ENCODE measurements at places on chromosomes 5 and 9.

- DNase-seq = no peak
Measured at GRCh38 chr9:318646-319045, 104.0 kb downstream of the DOCK8 start.

- no peak for DNase-seq
Measured at GRCh38 chr9:130445268-130445983, 665 bp downstream of the ASS1 start.

DNA sequence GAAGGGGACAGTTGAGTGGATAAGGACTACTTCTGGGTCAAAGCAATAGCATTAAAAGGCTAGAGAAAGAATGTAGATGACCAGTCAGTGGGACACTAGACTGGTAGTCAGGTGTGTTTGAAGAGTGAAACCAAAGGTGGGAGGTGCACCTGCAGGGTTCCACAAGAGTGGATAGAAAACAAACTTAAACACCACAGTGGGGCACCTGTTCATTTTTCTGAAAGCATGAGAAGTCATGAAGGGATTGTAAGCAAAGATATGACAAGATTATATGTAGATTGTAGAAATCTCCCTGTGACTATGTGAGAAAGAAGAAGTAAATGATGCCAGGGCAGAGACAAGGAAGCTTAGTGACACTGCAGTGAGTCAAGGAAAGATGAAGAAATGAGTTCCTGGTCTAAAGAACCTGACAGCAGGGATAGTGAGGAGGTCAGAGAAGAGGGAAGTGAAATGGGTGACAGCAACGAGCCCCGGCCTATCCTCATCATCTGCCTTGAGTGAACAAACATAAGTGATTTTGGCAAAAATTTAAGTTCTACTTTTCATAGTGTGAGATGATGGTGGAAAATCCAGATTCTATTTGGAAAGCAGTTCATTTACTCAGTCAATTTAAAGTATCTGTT is 296.9 kb downstream of the TLE4 start:
- DNase-seq = no peak

DNA sequence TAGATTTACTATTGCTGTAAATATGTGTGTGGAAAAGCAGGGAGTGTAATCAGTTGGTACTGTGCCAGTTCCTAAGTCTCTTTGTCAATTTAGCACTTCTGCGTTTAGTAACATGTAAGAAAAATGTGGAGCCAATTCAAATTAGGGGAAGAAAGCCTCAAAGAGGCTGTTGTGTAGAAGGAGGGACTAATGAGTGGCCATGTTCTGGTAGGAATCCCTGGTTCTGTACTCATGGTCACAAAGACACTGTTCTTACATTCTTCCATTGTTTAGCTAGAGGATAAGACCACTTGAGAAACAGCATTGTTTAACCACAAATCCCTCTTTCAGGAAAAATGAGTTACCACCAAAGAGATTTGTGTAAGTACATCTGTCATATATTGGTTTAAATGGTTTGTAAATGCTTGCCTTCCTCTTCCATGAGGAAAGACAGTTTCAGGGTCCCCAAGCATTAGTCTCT is 14.9 kb downstream of the ARHGEF28 start:
- no peak for DNase-seq

- no peak for DNase-seq
Measured at GRCh38 chr9:4837261-4838188, 44.8 kb downstream of the RCL1 start.

GRCh38 chr5:149667084-149667828 is 62.9 kb upstream of the PPARGC1B start:
- peak; percentile 10 for DNase-seq

GRCh38 chr5:122756264-122756911 is 18.5 kb upstream of the SNX2 start:
- DNase-seq = no peak

- DNase-seq = no peak
Measured at GRCh38 chr5:173823721-173824567, 64.2 kb upstream of the CPEB4 start.

DNA sequence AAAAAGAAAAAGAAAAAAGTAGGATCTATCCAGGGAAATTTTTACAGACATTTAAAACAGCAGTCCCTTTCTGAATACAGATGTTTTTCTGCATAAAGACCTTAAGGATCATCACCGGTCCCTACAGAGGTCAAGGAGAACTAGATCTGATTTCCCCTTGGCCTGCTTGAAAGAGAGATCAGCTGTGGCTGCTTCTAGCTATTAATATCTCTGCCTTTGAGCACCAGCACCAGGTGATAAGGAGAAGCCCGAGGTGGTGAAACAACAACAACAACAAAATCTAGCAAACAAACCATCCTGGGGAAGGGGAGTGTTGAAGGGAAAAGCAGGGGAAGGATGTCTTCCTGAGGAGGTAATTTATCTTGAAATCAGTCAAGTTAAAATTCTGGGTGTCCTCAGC is 42.1 kb downstream of the ZNF366 start:
- no peak for DNase-seq

GRCh38 chr5:156582193-156582598 is 255.2 kb downstream of the SGCD start:
- DNase-seq = no peak

DNA sequence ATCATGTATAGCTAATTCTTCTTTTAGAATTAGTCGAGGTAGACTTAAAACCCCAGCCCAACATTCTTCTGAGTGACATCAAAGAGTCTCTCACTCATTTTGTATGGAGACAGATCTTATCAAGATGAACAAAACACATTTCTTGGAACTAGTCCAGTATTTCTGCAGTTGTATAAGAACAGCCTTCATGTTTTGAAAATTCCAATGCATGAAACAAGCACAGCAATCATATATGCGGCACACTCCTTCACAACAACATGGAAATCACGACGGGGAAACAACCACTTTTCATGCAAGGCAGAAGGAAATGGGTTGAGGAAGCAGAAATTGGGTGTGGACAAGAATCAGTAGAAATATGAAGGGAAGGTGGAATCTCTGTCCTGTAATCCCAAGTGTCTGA is 113.8 kb downstream of the PLK2 start:
- no peak for DNase-seq

GRCh38 chr9:21549251-21549765 is 67.2 kb upstream of the IFNE start:
- DNase-seq = no peak

DNA sequence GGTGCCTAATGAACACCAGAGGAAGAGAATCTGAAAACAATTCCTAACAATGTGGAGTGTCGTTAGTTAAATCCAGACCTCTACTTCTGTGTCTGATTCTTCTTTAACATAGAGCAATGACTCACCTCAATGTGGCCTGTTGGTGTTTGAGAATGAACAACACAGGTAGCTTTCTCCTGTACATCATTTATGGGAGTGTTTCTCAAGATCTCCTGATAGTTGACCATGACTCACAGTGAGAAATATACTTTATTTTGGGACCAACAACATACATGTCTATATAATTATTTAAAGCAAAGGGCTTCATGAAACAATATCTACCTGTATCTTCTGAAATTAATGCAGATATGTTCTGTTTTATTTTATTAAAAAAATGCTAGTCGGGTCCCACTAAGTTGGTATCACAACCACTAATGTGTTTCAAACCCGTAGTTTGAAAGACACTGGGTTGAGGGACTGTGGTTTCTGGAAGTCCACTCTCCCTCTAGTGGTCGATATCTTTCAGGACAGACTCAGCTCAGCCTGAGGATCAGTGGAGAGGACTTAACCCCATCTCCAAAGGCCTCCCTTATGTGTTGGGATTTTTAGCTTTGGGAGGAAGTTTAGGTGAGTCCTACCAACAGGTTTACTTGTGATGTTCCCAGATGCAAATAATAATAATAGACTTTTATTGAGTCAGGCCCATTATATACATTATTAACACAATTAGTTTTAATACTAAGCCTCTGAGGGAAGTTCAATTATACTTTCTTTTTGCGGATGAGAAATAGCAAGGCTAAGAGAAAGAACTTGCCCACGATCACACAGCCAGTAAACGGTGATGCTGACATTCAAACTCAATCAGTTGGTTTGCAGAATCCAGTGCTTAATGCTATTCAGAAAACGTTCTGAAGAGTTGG is 70.0 kb upstream of the KLF9 start:
- peak; percentile 38 for DNase-seq

- peak; percentile 3 for DNase-seq
Measured at GRCh38 chr9:70924895-70925547, 196.4 kb downstream of the TRPM3 start.

DNA sequence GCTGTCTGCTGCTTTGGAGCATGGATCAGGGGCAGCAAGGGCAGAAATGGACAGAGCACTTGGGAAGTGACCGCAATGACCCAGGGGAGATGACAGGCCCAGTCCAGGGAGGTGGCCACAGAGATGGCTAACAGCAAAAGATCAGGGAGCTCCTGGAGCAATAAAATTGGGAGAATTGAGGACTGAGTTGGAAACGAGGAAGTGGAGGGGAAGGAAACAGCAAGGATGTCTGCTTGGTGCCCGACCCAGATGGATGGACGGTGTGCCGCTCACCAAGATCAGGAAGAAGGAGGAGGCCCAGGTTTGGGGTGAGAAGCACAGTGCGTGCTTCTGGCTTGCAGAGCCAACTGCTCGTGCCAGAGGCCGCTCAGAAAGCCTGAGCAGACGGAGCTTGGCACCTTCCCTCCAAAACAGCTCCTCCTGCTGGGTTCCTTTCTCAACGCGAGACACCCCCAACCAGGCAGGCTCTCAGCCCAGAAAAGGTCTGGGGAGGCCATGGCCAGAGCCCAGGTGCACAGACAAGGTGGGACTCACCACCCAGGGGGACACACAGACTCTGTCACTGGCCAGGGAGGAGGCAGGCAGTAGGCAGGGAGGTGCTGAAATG is 1.7 kb upstream of the SLC34A1 start:
- peak; percentile 13 for DNase-seq

GRCh38 chr5:142862594-142862993 is 92.4 kb downstream of the ARHGAP26 start:
- DNase-seq = no peak

DNA sequence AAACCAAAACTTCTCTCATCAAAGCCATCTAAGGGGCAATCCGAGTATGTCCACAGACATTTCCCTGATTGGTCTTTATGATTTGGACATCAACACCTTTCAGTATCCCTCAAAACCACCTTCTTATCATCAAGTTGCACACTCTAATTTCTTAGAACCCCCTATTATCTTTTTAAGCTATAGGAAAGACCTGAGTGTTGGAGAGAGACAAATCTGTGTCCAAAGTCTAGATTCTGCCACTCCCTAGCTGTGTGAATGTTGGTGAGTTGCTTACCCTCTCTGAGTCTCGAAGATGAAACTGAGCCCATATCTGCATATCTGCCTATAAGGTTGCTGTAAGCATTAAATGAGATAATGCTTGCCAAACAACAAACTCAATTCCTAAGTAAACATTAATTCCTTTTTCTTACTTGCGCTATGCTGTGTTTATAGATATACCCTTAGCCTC is 159.1 kb downstream of the DOCK8 start:
- DNase-seq = no peak

DNA sequence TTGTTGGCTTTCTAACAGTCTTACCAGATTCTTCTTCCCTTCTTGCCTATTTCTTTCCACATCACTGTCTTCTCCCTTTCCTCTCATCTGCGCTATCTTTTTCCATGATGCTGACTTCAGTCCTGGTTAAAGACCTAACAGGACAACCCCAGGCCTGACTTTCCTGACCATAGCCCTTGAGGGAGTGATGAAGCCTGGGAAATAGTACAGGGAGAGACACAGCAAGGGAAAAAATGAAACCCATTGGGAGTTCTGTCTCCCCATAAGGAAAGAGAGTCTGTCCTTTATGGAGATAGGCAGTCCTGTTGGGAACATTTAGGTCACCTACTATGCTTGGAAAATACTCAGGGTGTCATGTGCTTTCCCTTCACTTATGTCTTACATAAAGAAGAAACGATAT is 92.7 kb downstream of the GIN1 start:
- no peak for DNase-seq

DNA sequence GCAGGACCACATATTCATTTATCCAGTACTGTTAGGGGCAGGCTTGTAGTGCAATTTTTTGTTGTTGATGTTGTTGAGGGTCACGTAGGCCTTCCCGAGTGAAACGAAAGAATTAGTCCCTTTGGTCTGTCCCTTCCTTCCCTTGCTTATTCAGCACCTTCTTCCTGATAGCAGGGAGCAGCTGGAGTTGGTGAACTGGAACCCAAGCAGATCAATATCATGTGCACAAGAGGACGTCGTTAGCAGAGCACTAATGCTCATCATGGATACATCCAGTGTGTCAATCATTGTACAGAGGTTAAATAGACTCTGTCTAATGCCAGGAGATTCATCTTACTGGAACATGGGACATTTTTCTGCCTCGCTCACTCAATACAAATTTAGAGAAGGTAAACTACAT is 33.0 kb upstream of the MAP1B start:
- no peak for DNase-seq

- no peak for DNase-seq
Measured at GRCh38 chr9:106218427-106218826, 524.1 kb downstream of the TMEM38B start.

DNA sequence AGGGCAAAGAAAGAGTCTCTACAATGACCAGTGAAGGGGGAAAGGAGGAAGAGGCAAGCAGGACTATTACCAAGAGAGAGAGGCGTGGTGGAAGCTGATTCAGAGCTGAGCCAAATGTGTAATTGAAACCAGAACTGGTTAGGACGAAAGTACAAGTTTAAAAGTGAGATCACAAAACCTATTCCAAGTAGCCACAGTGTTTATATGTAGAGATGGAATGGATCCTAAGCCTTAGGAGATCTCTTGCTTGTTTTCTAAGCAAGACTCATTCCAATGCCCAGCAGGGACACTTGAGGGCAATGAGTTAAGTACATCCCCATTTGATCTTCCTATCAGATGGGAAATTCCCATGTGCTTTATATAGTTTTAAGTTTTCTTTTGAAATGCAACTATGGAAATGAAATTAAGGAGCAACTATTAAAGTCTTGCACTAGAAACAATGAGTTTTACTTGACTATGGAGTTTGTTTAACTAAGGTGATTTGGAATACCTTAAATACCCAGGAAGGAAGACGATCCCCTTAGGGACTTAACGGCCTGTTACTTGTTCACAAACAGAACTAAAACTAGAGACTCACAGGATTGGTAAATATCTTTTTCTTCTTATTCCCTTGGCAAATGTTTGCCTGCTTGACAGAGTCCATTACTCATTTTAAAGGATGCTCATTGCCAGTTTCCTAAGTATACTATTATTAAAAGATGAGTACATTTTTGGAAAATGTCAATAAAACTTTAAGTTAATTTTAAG is 51.1 kb upstream of the SNX2 start:
- no peak for DNase-seq

DNA sequence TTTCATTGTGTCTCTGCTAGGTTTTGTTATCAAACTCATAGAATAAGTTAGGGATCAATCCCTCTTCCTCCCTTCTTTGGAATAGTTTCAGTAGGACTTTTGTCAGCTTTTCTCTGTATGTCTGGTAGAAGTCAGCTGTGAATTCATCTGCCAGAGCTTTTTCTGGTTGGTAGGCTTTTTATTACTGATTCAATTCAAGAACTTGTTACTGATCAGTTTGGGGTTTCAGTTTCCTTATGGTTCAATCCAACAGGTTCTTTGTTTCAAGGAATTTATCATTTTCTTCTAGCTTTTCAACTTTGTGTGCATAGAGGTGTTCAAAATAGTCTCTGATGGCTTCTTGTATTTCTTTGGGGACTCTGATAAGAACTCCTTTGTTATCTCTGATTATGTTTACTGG is 221.7 kb downstream of the FGF10 start:
- no peak for DNase-seq
